Lower lobe of right lung (tissue), 2 donors: ENCODE measurements at places on chromosomes 3 and 15.

GRCh38 chr3:10008588-10009344, 17.5 kb upstream of the FANCD2 start:
- DNase-seq = peak; percentile 93

- DNase-seq = no peak
Measured at GRCh38 chr15:82554849-82555248, 14.6 kb upstream of the RPS17 start.

DNA sequence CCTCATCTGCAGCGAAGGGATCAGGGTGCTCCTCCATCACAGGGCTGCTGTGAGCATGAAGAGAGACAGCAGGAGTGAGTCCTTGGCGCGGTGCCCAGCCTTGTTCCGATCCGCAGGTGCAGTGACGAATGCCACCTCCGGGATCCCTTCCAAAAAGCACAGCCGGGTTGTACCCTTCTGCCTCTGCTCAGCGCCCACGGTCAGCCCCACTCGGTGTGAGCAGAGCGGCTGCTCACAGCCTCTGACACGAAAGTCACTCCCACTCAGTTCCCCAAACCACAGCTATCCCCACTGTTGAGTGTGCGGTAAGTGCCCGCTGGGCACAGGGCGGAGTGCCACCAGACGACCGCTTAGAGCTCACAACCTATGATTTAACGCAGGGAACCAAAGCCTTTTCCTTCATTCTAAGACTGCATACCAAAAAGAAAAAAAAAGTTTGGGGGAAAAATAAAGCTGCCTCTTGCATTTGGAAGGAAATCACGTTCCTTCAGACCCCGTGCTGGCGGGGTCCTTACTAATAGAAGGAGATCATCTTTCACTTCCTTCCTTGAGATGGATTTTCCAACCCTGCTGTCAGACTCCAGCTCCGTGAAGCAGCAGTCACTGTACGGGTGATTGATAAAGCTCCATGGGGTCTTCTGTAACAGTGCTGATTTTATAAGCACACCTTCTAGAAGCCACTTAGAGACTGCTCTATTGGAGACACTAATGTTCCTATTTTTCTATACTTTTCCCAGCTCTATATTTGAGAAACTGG, 34.7 kb upstream of the TUBGCP5 start:
- peak; percentile 58 for DNase-seq

- no peak for DNase-seq
Measured at GRCh38 chr3:43870120-43870519, 179.4 kb downstream of the ABHD5 start.

DNA sequence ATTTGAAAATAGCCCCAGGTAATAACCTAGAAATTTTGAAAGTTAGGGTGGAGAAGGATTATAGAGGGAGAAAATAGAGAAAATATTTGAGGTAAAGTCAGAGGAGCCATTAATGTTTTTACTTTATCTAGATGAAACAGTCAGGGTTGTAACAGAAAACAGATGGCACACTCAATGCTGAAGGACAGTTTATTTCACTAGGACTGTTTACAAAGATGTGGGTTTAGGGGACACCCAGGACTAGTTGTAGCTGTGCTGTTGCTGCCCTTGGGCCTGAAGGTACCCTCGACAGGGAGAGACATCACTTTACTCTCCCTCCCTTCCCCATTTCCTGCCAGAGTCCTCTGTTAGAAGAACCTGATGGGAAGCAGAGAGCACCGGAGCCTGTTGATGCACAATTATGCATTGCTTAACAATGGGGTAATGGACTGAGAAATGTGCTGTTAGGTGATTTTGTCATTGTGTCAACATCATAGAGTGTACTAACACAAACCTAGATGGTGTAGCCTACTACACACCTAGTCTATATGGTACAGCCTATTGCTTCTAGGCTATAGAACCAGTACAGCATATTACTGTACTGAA, 103.8 kb downstream of the GALK2 start:
- DNase-seq = no peak

- DNase-seq = no peak
Measured at GRCh38 chr3:134690226-134690625, 39.4 kb upstream of the KY start.

DNA sequence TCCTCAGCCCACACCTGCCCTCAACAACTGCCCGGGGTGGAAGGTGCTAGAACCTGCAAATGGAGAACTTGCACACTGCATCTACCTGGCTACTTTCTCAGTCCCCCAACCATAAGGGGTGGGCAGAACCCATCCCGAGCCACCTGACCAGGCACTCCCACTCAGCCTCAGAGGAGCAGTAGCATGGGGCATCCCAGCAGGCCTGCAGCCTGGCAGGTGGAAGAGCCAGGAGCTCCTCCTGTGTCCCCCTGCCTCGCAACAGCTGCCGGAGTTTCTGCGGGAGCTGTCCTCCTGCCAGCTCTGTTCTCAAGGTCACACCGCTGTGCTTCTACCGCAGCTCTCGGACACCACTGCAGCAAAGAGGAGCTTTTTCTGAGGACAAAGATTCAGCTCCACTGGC, 27.5 kb downstream of the RAB6B start:
- no peak for DNase-seq

DNA sequence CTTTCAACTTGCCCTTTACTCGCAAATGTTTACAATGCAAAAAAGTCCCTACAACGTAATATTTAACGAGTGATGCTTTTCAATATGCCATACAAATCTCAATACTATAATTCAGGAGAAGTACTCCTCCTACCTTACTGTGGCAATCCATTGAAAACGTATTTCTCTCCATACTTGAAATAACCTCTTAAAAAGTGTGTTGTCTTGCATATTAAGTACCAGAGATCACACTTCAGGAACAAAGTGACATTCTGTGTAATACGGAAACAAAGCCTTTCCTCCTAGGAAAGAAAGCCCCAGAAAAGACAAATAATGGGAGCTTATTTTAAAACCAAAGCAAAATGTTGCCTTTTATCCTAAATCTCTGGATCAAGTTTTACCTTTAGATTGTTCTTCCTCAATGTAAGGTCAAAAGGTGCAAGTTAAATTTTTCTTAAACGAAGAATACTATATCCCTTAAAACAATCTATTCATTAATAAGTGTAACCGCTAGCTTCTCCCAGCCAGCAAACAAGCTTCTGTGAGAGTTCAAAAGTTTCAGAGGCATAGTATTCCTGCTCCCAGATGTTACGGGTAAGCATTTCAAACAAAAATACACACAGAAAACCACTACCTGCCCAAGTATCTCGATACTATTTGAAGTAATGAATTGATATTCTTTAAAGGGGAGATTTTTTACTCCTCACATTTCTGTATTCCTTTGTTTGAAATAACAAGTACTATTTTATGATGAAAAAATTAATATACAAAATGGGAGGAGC, 1.7 kb downstream of the TJP1 start:
- DNase-seq = no peak

DNA sequence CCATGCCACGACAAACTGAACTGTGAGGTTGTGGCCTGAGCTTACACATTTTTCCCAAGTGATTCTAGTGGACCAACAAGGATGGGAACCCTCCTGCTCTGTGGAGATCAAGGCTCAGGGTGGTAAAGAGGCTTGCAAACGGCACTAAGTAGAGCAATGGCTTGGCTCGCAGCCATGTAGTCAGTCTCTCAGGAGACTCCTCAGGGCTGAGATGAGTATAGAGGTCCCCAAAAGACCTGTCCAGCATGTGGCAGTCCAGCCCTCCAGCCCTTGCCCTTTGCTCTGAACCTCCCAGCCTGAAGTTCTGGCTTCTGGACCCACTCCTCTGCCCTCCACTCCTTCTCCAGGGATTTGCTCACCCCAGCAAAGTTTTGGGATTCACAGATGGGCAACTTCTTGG, 8.3 kb upstream of the CAMP start:
- DNase-seq = no peak

DNA sequence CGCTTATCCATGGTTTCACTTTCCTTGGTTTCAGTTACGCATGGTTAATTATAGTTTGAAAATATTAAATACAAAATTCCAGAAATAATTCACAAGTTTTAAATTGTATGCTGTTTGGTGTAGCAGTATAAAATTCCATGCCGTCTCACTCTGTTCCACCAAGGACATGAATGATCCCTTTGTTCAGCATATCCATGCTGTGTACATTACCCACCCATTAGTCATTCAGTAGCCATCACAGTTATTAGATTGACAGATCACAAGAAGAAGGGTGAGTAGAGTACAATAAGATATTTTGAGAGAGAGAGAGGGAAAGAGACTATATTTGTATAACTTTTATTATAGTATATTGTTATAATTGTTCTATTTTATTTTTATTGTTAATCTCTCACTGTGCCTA, 535.5 kb downstream of the SQOR start:
- no peak for DNase-seq

DNA sequence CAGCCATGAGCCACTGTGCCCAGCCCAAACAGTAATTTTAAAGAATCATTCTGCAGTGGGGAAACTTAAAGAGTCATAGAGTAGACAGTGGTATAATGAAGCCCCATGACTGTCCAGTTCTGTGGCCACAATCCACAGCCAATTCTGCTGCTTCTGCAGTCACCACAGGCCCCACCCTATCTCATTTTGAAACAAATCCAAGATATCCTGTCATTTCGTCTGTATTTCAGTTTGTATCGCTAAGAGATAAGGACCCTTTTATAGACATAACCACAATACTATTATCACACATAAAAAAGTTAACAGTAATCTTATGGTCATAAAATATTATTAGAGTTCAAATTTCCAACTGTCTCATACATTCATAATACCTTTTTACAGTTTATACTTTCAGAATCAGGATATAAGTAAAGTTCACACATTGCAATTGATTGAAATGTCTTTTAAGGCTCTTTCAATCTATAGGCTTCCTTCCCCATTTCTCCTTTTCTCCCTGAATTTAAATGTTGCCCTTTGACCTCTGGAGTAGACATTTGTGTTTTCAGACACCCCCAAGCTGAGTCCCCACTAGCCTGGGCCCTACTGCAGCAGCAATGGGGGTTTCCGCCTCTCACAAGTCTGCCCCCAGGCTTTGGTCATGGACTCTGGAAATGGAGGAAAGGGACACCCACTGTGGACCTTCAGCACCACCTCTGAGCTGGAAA, 4.2 kb upstream of the NUP210 start:
- DNase-seq = no peak

- DNase-seq = no peak
Measured at GRCh38 chr3:107855710-107856109, 235.1 kb downstream of the CD47 start.

DNA sequence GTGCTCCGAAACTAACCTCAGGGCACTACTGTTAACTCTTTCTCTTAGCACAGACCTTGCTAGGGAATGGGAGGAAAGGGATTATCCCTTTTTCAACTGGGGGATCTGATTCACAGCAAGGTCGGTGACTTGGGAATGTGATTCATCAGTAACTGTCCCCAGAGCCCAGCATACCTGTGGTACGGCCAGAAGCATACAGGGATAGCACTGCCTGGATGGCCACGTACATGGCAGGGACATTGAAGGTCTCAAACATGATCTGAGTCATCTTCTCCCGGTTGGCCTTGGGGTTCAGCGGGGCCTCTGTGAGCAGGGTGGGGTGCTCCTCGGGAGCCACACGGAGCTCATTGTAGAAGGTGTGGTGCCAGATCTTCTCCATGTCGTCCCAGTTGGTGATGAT, 2.3 kb downstream of the ACTC1 start:
- DNase-seq = no peak

GRCh38 chr3:149620291-149621020, 37.4 kb downstream of the WWTR1 start:
- no peak for DNase-seq

- DNase-seq = no peak
Measured at GRCh38 chr15:33104212-33104611, 90.3 kb downstream of the FMN1 start.

DNA sequence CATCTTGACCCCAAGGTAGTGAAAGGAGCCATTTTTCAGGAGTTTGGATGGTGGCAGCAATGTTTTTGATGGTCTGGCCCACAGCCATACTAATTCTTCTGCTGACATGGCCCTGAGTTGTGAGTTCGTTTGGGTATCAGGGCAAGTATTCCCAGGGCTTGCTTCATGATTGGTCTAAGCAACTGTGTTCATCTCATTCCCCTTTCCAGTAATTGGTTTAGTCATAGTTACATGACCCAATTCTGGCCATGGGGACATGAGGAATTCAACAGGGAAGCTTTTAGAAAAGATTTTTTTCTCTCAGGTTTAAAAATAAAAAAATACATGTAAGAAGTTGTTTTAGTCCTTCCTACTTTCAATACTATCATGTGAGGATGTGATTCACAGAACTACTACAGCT, 150.5 kb upstream of the NPHP3 start:
- DNase-seq = no peak
